Muscle of back (tissue), 13 donors: ENCODE measurements at places on chromosomes 1 and 21.
A peak's percentile ranks its signal among the peaks of the same experiment; 100 is the strongest.

GRCh38 chr1:2528016-2528415, 1.6 kb upstream of the PANK4 start:
- peak; percentile 43 for DNase-seq

- no peak for DNase-seq
Measured at GRCh38 chr1:47683401-47683800, 245.6 kb downstream of the FOXD2 start.

DNA sequence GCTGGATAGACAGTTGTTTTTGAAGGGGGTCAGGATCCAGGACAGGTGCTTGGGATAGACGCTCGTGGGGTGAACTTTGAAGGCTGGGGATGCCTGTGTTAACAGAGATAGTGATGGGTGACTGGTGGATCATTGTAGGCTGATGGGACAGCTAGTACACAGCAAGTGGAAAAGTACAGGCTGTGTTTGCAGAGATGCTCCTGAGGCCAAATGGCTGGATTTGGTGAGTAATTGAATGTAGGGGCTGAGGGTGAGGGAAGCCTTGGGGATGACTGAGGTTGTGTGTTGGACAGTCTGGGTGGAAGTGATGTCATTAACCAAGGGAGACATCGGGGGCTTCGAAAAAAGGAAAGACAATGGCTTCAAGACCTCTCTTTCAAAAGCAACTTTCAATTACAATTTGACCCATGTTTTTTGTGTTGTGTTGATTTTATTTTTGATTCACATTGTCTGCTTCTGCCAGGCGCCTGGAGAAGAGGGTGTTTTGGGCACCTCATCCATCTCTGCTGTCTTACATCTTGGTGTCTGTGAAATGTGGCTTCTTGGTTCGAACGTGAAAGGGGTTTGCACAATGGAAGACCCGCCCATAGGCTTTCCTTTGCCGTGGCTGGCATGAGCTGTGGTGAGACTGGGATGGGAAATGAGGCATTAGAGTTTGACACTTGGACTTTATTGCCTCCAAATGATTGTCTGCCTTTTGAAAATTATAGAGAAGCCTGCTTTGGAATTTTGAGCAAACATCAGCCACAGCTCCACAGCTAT, 147.5 kb downstream of the FOXD2 start:
- DNase-seq, result no peak

- DNase-seq, result no peak
Measured at GRCh38 chr1:2866422-2867086, 65.1 kb upstream of the TTC34 start.

DNA sequence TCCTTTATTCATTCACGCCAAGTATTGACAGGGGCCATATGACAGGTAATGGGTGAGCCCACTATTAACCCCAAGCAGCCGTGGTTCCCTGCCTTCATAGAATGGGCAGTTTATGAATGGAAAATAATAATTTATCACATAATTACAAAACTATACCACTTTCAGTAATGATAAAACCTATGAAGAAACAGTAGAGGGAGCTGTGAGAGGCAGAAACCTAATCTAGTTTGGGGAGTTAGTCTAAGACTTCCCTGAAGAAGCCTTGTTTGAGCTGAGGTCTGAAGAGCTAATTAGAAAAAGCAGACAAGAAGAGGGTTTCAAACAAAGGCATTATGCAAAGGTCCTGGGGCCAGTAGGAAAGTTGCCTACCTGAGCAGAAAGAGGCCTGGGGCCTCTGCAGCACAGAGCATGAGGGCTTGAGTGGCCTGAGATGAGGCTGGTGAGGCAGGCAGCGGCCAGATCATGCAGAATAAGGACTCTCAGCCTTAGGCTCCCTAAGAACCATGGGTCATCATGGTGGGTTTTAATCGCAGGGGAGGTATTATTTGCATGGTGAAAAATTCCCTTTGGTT, 142.8 kb downstream of the ATG4C start:
- DNase-seq, result no peak

DNA sequence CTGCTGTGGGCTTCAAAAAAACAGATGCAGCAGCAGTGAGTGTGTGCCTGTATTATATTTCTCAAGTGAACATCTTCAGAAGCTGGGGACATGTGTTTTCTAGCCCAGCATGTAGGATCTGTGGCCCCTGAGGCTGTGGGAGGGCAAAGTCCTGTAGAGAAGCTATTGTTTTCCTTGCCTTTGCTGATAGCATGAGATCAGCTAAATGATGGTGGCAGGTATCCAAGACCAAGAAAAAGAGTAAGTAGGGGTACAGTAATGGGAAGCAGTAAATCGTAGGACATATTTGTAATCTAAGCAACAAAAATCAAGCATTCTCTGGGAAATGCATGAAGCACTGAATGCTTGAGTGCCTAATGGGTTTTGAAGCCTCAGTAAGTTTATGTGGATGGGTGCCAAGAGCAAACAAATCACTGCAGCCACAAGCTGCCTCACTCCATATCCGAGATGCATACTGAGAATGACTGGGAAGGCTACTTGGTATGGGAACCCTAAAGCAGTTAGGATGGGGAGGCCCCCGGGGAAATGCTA, 98.3 kb downstream of the CD58 start:
- DNase-seq, result no peak

DNA sequence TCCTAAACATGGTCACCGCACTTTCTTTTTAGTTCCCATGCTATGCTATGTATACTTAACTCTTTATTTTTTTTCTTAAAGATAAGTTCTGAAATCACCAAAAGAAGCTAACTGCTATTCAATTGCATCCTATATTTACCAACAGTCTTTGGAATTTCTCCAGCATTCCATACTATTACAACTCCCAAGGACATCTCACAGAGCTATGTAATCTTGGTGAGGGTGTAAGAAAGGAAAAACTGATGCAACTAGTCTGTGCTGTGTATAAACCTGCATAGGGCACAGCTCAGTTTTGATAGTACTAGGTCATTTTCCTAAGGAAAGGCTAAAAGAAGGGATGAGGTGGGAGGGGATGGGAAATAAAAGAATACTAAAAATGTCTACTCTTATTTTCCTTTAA, 78.0 kb downstream of the PTPN14 start:
- DNase-seq, result no peak

DNA sequence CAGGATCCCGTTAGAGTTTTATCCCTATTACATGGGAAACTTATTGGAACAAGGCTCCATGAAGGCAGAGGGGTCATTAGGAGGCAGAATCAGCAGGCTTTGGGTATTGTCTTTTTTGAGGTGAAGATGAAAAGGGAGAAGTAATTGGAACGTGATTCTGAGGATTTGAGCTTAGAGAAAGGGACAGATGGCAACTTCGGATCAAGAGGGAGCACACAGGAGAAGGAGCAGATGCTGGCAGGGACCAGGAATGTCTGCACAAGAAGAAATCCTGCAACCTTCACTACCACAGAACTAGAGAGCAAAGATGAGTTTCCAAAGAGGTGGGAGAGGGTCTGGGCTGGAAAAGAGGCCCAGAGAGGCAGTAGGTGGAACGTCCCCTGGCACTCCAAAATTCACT, 202.8 kb downstream of the RRAGC start:
- DNase-seq, result no peak

DNA sequence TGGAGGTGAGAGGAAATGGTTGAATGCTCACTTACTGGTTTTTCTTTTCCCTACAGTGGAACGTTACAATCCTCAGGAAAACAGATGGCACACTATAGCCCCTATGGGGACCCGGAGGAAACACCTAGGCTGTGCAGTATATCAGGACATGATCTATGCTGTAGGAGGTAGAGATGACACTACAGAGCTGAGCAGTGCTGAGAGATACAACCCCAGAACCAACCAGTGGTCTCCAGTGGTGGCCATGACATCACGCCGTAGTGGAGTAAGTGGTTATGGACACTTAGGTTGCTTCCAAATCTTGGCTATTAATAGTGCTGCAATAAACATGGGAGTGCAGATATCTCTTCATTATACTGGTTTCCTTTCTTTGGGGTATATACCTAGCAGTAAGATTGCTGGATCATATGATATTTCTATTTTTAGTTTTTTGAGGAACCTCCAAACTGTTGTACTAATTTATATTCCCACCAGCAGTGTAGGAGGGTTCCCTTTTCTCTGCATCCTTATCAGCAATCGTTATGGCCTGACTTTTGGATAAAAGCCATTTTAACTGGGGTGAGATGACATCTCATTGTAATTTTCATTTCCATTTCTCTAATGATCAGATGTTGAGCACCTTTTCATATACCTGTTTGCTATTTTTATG, 48.8 kb upstream of the DARS2 start:
- DNase-seq, result no peak

DNA sequence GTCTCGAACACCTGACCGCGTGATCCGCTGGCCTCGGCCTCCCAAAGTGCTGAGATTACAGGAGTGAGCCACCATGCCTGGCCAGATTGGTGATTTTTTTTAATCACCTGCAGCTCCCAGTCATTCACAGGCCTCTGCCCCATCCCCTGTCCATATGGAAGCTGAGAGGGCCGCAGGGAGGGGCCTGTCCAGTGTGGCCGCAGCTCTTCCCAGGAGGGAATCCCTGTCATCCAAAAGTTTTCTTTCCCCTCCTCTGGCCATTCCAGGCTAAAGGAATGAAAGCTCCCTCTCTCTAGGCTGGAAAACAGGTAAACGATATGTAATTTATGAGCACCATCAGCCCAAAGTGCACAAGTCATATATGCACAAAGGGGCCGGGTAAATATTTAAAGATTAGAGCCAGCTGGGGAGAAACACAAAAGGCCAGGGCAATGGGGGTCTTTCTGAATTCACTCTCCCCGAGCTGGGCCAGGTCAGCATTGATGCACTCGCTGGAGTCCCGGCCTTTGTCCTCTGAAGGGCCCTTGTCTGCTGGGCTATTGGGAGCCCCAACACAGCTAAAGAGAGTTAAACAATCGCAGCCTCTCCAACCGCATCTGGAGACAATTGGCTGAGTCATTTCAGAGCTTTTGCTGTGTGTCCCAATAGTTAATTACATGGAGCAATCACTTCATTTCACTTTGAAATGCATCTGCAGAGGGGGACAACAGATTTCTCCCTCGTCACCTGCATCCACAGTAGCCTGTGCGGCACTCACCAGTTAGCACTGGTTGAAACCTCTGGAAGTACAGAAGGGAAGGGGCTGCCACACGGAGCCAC, 3.8 kb upstream of the HES3 start:
- no peak for DNase-seq

- DNase-seq, result peak; percentile 54
Measured at GRCh38 chr21:42056996-42057689, 14.0 kb upstream of the UMODL1 start.

DNA sequence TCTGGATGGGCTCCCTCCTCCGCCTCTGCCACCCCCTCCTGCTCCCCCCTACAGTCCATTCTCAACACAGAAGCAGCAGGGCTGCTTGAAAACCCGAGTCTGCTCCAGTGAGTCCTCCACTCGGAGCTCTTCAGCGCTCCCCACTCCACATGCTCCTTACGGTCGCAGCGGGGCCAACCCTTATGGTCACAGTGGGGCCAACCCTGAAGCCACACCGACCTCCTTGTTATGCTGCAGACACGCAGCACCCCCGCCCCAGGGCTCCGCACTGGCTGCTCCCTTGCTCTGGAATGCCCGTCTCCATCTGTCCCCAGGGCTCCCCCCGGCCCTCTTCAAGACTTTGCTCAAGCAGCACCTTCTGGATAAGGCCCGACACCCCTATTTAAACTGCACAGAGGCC, 22.6 kb downstream of the GPR157 start:
- DNase-seq, result no peak

DNA sequence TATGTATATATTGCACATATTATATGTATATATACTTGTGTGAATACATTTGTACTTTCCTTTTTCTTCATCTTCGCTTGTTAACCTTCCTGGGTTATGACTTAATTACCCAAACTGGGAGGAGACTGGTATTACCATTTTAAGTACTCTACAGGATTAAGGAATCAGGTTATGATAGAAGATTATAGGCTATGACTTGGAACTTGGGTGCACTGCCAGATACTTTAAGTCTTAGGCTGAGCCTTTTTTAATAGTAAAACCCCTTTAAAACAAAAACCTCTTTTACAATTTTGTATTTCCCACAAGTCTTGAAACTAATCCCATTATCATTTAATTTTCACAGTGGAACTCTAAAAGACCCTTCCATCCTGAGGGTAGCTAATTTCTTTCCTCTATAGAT, 6.0 kb downstream of the BRWD1 start:
- DNase-seq, result no peak

DNA sequence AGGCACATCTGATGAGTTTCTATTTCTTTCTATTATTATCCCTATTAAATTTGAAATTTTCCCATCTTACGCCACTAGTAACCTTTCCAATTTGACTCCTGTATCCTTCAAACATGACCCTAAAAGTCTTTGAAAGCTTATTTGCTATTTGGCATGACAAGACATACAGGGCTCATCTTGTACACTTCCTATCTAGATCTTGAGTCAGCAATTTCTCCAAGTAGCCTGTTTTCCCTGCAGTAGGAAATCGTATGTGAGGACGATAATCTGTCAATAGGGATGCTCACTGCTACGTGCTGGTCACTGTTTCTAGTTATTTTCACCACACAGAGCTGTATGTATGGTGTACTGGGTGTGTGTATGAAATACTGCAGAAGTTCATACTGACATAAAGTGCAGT, 142.7 kb downstream of the CDC42BPA start:
- no peak for DNase-seq

DNA sequence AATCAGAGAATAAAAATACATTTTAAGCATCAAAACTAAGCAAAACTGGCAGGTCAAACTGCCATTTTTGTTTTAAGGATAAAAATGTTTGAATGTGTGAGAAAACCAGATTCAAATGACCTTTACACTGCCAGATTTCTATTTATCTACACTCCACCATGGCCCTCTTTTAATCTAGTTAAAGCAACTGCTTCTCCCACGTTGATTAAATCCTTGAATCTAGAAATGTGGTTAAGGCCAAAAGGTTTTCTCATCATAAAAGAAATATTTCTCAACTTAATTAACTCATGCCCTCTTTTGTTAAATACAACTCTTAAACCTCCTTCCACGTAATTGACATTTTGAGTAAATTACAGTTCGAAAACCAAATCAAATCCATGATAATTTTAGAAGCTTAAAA, 15.0 kb downstream of the EGLN1 start:
- no peak for DNase-seq

- DNase-seq, result no peak
Measured at GRCh38 chr1:85707267-85707989, 805 bp downstream of the ZNHIT6 start.

- DNase-seq, result no peak
Measured at GRCh38 chr1:221069986-221070385, 190.7 kb downstream of the HLX start.

- no peak for DNase-seq
Measured at GRCh38 chr21:23384679-23385078, 2222.6 kb downstream of the MRPL39 start.

DNA sequence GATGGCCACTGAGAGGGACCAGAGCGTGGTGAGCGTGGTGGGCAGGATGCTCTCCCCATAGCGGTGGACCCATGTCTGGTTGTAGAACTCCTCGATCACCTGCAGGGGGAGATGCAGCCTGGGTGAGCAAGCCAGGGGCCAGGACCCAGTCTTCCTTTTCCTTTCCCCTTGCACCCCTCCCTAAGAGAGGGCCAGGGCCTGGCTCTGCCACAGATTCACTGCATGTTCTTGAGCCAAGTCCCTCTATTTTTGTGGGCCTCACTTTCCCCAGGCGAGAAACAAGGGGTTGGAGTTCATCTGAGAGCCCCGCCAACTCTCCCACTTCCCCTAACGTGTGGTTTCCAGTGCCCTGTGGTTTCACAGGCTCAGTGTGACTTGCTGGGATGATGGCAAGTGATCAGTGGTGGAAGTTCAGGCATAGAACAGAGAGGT, 27.5 kb downstream of the SLC2A1 start:
- peak; percentile 30 for DNase-seq

GRCh38 chr1:182785181-182785580, 4.4 kb upstream of the NPL start:
- no peak for DNase-seq
